Stimulated activated CD8-positive, alpha-beta memory T cell treated with anti-CD3 and anti-CD28 coated beads, Interleukin-15, amount 100 ng/mL, for 24 hours (primary cell): ENCODE measurements at places on chromosomes 3 and 15.

- no peak for DNase-seq
Observed at GRCh38 chr3:58411036-58411435, 22.6 kb downstream of the PDHB start.

DNA sequence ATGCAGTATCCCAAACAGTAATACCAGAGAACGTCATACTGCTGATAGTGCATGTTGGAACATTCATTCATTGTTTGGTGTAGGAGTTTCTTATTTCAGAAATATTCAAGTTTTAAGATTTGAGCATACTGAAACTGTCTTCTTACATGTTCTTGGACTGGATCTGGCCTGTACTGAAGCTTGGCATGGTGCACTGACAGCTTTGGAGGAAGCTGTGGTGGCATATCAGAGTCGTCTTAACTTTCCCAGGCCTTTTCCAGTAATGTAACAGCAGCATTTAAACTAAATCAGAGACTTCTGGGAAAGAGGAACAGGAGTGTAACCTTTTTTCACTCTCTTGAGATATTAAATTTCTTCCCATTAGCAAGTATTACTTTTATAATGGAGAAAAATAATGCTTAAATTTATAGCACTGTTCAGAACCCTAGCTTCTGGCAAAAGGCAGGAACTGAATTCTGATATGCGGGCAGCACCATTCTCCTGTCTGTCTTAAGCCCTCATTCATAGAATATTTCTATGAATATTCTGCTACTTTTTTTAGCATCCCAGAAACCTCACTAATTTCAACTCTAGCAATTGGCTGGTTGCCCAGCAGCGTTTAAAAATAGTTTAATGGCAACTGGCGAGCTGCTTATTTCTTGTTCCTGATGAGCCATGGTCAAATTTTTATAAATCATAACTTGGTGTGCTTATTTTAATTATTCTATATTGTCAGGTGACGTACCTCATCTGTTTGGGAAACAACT is 31.1 kb downstream of the DNAJC13 start:
- DNase-seq, result no peak

GRCh38 chr3:13800064-13800463 is 79.8 kb downstream of the WNT7A start:
- DNase-seq, result no peak

- DNase-seq, result no peak
Observed at GRCh38 chr15:99057020-99057419, 47.9 kb upstream of the SYNM start.

- DNase-seq, result no peak
Observed at GRCh38 chr3:127166501-127167065, 26.3 kb upstream of the PRR23E start.

GRCh38 chr3:157116017-157116416 is 43.9 kb downstream of the CCNL1 start:
- no peak for DNase-seq

- DNase-seq, result no peak
Observed at GRCh38 chr3:38164643-38164951, 740 bp upstream of the OXSR1 start.

DNA sequence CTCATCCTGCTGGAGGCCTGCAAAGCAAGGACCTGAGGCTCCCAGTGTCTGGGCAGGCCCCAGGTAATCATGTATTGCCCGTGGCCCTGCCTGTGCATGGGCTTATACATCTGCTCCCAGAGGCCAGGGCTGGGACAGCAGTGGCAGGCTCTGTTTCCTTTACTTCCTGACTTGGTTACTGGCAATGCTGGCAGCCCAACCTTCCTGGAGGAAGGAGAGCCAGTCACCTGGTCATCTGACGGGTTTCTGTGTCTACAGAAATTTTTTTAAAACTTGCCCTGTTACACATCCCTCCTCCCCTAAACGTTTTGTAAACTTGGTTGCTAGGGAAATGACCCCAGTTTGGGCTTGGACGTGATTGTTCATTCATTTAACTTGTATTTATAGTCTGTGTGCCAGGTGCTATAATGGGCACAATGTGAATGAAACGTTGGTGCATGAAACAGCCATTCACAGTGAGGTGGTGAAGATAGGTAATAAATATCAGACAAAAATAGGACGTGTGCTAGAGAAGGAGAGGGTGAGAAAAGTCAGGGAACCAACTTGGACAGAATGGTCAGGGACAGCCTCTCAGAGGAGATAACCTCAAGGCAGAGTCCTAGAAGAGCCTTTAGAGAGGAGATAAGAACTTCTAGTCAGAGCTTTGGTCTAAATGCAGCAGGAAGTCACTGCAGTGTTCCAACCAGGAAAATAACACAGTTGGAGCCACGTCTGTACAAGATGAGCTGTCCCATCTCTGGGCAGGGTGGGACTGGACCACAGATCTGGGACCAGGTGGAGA is 14.1 kb downstream of the TEX264 start:
- DNase-seq, result no peak

DNA sequence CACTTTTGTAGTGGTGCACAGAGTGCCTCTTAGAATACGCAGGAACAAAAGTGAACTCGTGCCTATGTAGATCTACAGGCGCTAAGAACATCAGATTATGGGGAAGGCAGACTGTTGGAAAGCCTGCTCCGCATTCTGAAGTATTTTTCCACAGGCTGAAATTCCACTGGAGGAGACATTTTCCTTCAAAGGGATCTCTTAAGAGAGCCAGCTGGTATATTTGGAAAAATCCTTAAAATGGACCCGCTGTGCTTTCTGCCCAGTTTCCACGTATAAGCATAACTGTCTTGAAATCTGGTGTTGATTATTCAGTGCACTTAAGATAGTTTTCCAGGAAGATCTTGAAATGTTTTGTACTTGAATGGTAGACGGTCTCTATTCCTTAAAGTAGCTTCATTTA is 34.7 kb upstream of the ICE2 start:
- no peak for DNase-seq

GRCh38 chr3:84209474-84209873 is 749.3 kb upstream of the CADM2 start:
- DNase-seq, result no peak

DNA sequence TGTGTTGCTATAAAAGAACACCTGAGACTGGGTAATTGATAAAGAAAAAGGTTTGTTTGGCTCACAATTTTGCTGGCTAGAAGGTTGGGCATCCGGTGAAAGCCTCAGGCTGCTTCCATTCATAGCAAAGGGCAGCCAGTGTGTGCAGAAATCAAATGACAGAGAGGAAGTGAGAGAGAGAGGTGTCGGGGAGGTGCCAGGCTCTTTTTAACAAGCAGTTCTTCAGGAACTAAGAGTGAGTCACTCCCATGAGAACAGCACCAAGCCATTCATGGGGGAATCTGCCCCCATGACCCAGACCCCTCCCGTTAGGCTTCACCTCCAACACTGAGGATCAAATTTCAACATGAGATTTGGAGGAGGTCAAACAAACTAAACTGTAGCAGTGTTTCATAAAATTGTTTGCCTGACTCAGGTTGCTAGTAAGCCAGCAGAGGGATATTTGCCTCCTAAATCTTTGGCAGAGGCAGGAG is 4.5 kb upstream of the PARP15 start:
- no peak for DNase-seq

DNA sequence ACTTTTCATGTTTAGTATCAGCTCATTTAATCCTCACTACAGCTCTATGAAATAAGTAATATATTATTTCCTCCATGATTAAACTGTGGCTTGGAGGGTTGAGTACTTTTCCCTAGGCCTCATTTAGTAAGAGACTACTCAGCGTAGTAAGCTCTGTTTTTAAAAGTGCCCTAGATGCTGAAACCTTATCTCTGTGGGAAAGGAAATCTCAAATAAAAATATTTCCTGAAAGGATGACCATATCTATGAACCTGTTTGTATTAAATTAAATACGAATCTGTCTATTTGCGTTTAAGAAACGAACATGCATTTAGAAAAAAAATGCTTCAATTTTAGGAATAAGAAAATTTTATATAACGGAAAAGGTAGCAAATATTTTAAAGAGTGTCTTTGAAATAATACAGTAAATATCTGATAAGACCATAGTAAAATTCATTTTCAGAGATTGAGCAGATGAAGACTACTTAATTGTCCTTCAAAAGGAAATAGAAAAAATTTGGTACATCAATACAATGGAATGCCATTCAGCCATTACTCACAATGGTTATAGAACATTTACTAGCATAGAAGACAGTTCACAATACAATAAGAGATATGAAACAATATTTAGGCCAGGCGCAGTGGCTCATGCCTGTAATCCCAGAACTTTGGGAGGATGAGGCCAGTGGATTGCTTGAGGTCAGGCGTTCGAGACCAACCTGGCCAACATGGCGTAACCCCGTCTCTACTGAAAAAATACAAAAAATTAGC is 56.2 kb downstream of the ATG7 start:
- no peak for DNase-seq

DNA sequence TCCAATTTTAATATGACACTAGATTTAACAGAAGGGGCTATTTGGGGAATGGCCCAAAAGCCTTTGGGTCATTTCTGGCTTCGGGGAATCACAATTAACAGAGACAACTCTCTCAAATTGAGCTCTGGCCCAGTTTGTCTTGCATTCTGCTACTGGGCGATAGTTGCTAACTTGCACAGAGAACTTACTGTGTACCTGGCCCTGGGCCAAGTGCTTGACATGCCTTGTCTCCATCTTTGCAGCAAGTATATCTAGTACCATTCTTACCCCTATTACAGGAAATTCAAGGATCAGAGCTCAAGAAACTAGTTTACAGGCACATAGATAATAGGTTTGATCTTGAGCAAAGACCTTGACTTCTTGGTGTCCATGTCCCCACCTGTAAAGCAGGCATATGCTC is 175.7 kb downstream of the TMEM108 start:
- no peak for DNase-seq

- DNase-seq, result no peak
Observed at GRCh38 chr15:90343302-90343790, 8.7 kb upstream of the ZNF774 start.

DNA sequence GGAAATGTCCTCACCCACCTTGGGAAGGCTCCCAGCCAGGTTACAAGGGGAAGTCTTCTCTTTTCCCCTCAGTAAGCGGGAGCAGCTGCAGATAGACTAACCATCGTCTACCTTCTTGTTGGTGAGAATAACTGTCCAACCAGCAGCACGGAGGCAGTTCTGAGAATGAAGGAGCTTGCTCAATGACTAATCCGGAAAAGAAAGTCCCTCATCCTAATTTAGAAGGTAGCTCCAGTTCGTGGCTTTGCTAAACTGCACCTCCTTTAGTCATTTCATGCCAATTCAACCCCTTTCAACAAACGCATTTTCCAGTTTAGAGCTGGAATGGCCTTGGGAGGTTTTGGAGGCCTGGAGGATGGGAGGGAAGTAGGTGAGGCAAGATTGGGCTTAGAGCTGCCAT is 527.4 kb upstream of the PROK2 start:
- no peak for DNase-seq

- DNase-seq, result no peak
Observed at GRCh38 chr3:89002191-89002590, 105.2 kb upstream of the EPHA3 start.

GRCh38 chr15:63371297-63371918 is 10.2 kb downstream of the CA12 start:
- DNase-seq, result no peak

- DNase-seq, result no peak
Observed at GRCh38 chr3:66492071-66492470, 8.8 kb downstream of the LRIG1 start.

- no peak for DNase-seq
Observed at GRCh38 chr3:127729556-127730056, 56.9 kb downstream of the ABTB1 start.

DNA sequence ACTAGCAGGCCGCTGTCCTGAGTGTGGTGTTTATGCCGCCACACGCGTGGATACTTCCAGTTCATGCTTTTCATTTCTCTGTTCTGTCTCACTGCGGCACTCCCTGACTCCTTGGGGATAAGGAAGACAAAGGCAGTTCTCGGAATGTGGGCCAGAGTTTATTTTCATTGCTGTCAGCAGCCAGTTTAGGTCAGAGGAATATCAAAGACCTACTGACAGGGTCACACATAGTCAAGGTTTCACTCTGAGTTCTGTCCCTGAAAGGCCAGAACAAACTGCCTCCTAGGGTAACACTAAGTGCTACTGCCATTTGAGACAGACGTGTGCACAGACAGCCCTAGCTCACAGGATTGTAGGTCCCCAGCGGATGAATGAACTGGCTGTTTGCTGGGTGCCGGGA is 27.3 kb upstream of the SPTBN5 start:
- no peak for DNase-seq

DNA sequence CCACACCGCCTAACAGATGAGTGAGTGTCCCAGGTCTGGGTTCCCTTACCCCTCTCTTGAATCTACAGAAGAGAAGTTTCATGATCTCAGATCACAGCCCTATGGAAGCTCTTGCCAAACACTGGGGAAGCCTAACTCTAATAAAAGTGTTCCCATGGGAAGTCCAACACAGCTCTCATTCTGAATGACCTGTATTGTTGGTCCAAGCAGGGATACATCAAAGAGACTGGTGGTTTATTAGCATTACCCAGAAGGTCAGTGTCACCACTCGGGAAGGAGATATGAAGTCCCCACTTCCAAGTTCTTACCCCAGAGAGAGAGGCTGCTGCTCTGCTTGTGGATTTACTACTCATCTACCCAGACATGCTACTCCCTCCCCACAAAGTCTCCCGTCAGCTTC is 9.0 kb upstream of the NCBP2 start:
- DNase-seq, result no peak

DNA sequence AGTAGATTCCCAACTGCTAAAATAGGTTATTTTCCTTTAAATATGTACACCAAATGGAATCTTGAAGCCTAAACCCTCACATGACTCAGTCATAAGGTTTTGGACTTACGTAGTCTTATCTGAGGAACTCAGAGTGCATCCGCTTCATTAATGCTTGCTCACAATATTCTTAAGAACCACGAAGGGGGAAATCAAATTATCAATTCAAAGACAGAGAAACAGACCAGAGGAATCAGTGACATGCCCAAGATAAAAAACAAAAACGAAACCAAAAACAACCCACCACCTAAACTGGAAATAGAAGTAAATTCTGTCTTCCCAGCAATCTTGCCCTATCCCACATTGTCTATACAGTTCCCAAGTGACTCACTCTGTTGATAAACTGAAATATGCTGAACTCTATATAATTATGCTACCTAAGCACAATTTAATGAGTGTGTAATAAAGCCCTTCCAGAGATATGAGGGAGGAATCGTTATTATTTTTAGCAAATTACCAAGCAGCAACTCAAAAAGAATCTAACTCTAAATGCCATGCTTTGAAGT is 135.4 kb upstream of the CBLB start:
- DNase-seq, result no peak

- no peak for DNase-seq
Observed at GRCh38 chr15:90871716-90872485, 3.5 kb downstream of the FURIN start.

- DNase-seq, result no peak
Observed at GRCh38 chr3:48514431-48515227, 10.7 kb upstream of the SHISA5 start.

GRCh38 chr3:153273767-153274435 is 111.9 kb downstream of the RAP2B start:
- no peak for DNase-seq
